Kidney (tissue), 22 donors: ENCODE measurements at places on chromosomes 3 and 15. TPM values are rescaled to one million over a fixed set of nuclear protein-coding genes. Genes with fewer than 3 reads are reported as not detected.

DNA sequence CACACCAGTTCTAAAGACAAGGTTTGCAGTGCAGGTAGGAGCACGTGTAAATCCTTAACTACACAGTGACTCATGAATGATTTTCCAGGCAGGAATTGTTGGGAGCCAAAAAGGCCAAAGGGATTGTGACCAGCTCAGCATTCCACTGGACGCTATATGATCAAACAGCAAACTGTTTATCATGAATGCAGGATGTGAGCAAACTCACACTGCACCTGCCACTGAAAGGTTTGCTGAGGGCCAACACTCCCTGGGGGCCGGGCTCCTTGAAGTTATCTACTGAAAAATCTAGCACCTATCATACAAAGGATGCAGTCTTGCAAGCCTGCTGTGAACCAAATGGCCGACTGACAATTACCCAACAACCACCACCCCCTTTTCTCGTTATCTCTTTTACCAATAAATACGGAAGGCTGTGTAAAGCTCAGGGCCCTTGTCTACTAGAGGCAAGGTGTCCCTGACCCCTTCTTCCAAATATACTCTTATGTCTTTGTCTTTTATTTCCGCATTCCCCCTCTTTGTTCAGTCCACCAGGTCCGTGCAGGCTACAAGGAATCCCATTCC lies 11.5 kb upstream of the DNASE1L3 start:
- DNase-seq = no peak

DNA sequence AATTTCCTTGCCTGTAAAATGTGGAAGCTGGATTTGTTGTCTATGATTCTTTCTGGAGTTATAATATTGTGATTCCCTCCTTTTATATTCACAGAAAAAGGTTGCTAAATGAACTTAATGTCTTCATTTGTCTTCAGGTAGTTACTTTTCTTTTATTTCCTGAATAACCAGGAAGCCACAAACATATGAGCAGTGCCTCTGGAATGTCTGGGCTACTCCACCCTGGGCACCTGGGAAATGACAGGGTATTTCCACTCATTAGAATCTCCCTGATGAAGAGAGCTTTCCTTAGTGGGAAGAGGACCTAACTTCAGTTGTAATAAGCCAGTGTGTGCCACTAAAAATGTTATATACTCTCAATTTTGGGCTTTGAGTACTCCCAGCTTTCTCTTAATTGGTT lies 3.8 kb upstream of the SLMAP start:
- no peak for DNase-seq

DNA sequence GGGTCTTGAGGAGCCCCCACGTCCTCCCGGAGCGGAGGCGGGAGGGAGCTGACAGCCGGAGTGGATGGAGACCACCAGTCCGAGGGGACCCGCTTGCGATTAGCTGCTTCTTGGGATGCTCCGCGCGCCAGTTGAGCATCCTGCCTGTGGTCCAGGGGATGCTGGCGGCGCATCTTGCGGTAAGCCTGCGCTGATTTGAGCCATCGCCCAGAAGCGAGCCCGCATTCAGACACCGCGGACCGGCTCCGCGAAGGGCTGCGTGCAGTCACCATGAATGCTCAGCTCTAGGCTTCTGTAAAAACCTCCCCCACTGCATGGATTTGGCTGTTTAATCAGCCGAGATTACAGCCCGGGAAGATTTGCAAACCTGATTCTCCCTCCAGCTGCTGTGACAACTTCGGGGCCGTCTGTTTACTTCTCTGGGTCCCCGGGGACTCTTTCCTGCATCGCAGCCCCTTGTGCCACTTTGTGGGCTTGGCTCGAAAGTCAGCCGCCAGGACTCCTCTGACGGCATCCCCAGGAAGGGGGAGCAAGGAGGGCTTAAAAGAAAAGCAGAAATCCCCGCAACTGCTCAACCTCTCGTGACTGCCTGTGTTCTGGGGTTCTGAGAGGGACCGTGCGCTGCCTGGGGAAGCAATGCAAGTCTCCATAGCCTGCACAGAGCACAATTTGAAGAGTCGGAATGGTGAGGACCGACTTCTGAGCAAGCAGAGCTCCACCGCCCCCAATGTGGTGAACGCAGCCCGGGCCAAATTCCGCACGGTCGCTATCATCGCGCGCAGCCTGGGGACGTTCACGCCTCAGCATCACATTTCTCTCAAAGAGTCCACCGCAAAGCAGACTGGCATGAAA lies 171.1 kb downstream of the KCNAB1 start:
- DNase-seq = peak; percentile 35

- peak; percentile 44 for DNase-seq
Measured at GRCh38 chr3:126979046-126979628, 3.8 kb upstream of the PLXNA1 start.

DNA sequence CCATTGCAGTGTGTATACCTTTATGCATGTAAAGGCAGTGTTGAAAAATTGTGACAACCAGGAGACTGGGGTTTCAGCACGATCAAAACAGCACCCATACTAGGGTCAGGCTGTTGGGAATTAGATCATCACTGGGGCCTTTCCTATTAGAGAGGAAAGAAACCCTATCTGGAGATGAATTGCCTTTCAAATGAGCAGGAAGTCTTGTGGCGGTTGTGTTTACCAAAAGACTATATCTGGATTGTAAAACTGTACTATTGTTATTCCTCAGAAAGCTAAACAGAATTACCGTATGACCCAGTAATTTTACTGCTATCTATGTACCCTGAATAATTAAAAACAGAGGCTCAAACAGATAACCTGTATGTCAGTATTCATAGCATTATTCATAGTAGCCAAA lies 10.1 kb downstream of the UBE2E1 start:
- DNase-seq = no peak

DNA sequence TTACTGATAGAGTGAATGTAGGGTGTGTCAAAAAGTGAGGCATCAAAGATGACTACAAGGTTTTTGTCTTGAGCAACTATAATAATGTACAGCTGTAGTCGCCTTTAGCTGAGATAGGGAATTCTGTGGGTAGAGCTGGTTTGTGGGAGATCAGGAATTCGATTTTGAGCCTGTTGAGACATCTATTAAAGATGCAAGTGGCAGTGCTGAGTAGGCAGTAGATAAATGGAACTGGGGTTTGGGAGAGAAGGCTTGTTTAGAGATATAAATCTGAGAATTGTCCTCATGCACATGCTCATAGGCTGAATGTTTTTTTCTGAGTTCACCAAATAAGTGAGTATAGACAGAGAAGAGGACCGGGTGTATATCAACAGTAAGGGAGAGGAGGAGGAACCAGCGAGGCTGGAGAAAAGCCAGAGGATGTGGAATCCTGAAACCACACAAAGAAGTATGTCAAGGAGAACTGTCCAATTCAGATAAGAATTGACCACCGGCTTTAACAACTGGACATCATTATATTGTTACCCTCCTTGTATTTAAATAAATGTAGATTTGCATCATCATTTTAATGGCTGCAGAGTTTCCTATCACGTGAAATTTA lies 146.0 kb upstream of the TNIK start:
- DNase-seq = no peak

GRCh38 chr15:80426316-80426715 lies 22.1 kb downstream of the ARNT2 start:
- no peak for DNase-seq

- DNase-seq = no peak
Measured at GRCh38 chr3:187951452-187952190, 202.3 kb upstream of the LPP start.

DNA sequence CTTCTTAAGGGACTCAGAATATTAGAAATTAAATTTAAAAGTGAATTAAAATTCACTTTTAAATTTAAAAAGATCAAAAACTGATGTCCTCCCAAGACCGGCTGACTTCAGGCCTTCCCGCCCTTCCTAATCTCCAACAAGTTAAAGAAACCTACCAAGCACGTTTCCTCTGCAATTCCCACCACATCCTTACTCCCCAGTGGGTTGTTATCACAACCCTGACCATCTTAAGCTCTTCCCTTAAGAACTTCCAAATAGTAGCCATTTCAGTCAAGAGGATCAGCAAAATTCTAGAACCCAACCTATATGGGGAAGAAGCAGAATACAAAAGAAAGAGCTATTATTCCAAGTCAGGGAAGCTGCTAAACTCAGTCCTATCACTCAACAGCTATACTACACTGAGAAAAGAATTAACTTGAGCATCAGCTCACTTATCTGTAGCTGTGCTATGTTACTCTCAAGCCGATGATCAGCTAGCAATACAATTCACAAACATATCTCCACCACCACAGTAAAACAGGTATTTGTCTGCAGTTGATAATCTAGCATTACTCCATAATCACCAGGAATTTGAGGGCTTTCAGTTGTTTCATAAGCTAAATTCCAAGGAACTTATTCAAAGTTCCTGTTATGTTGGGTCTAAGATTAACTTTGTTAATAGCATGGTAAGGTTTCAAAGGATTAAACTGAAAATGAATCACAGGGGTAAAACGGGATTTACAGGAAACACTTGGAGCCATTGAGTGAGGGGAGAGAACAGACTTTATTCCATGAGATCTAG lies 14.3 kb downstream of the ABCC5 start:
- DNase-seq = no peak

- no peak for DNase-seq
Measured at GRCh38 chr15:40006646-40007045, 32.3 kb downstream of the SRP14 start.

DNA sequence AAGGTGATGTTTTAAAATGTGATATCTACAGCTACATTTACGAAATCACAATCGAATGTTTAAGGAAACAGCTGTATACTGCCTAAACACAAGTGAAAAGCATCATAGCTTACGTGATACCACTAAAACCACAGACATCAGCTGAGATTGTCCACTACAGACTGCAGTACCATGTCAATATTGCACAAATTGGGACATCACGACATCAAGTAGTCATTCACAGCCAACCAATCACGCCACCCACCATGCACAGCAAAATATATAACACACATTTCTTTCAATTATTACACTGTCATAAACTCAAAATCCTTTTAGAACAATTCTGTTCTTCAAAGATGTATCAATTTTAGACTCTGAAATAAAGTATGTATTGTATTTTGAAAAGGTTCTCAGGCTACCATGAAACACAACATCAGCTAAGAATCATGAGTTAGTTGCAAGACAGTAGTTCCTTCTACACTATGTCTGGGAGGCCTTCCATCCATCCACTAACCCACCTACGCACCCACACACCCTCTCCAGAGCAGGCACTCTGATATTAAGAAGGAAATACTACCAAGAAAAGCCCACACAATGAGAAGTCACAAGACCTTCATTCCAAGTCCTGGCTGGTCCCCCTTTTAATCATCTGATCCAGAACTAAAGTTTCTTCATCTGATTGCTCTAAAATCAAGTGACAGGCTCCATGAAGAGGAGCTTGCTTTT lies 3.1 kb downstream of the DMXL2 start:
- DNase-seq = no peak

DNA sequence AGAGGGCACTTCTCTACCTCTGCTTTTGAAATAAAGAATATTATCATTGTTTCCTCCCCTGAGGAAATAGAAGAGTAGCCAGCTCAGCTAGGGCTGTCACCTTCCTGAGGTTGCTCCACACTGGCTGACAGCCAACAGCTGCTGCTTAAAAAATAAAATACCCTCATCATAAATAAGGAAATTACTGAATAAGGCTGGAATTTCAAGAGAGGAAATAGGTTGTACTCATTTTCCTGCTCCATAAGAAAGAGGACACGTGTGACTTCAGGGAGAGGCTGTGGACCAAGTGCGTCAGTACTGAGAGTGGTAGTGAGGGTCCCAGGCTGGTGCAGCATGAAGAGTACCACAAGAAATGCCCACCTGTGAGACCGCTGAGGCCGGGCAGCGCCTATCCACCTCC lies 8.1 kb upstream of the C2CD4B start:
- DNase-seq = no peak

DNA sequence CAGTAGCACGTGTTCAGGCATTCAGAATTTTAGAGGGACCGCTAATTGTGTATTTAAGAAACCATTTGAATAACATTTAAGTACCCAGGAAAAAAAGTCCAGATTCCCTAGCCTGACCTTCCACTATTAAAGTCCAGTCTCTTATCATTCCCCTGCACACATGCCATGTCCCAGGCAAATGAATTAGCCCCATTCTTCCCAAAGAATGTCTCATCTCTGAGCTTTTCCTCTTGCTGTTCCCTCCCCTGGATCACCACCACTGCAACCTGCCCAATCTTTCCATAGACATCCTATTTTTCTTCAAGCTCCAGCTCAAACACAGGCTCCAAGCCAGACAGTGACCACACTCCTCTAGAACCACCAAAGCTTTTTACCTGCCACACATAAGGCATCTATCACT lies 25.9 kb downstream of the PLD1 start:
- DNase-seq = no peak

- DNase-seq = no peak
Measured at GRCh38 chr15:60095711-60096110, 91.6 kb downstream of the FOXB1 start.

- DNase-seq = no peak
Measured at GRCh38 chr15:50562735-50563640, 16.5 kb upstream of the USP50 start.

- DNase-seq = no peak
Measured at GRCh38 chr3:67551361-67552016, 102.9 kb downstream of the SUCLG2 start.

DNA sequence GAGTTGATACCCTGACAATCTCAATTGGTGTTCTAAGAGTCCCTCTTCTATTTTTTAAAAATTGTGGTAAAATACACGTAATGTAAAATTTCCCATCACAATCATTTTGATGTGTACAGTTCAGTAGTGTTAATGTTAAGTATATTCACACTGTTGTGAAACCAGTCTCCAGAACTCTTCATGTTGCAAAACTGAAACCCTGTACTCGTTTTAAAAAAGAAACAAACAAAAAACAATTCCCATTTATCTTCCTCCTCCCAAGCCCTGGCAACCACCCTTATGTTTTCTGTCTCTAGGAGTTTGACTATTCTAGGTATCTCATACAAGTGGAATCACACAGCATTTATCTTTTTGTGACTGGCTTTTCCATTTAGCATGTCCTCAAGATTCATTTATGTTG lies 28.7 kb upstream of the ALPK3 start:
- DNase-seq = no peak

DNA sequence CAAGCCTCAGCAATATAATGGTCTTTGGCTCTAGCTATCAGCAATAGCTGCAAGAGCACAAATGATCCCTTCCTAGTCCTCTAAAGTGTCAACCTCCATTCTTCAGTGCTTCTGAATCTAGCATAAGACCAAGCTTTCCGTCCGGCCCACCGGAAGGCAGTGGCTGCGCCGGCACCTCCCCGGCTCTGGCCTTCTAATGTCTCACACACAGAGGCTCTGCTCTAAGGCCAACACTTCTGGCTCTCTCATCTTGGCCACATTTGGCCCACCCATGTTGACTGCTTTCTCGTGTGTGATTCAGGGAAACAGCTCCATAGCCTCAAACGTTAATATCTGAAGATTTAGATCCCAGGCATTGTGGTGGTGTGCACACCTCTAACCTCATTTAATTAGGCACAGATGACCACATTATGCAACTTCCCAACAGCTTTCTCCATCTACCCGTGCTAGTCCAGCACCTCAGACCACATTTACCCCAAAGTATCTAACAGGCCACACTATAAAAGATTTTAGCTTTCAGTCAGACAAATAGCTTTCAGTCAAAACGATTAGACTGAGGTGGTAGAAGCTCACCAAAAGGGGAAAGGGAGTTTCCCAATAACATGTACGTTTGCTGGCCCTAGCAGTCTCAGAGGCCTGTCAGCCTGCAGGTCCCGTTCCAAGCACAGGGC lies 19.3 kb downstream of the SLC51A start:
- no peak for DNase-seq

The HRG gene
- polyA plus RNA-seq = 22.8 TPM

The KCNAB1 gene
- polyA plus RNA-seq = 1.7 TPM

The MANF gene
- 224 TPM for polyA plus RNA-seq

The TRPC1 gene
- polyA plus RNA-seq = 3.2 TPM

The NPRL2 gene
- 39.8 TPM for polyA plus RNA-seq

The SOX2 gene
- not detected for polyA plus RNA-seq

The NMD3 gene
- 24.2 TPM for polyA plus RNA-seq

The ZCWPW2 gene
- polyA plus RNA-seq = 0.54 TPM

The ANKRD34C gene
- polyA plus RNA-seq = 0.11 TPM

The CCR9 gene
- polyA plus RNA-seq = 0.43 TPM
